ENCODE measurements at places on chromosomes 3 and 15.

GRCh38 chr15:25830844-25831451 is 32.2 kb downstream of the ATP10A start:
- DNase-seq = no peak

- DNase-seq = no peak
Measured at GRCh38 chr15:70609889-70610288, 153.5 kb downstream of the UACA start.

DNA sequence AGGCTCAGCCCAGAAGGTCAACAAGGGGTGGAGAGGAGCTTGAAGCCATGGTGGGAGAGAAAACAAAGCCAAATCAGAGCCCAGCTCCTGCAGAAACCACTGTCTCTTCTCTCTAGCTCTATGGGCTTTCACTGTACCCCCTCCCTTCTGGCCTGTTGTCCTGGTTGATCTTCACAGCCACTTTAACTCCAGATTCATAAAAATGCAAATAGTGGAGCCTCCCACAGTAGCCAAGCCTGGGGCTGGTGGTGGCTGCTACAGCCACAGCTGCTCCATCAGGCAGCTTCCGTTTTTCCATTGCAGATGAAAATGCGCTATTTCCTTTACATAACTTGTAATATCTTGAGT is 20.7 kb upstream of the CAV3 start:
- DNase-seq = no peak

DNA sequence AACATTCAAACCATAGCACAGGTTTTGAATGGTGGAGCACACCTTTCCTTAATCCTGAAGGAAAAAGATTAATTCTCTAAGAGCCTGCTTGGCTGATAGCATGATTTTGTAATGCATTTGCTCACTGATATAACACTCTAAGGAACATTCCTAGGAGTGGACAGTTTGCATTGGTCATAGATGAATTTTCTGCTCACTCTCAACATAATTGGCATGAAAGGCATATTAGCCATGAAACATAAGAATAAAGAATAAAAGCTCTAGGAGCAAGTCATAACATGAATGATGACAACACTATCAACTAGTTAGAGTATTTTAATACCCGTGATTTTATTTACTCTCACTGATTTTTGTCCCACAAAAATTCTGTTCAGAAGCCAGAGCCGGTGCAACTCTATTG is 34.3 kb upstream of the LRTM1 start:
- no peak for DNase-seq

DNA sequence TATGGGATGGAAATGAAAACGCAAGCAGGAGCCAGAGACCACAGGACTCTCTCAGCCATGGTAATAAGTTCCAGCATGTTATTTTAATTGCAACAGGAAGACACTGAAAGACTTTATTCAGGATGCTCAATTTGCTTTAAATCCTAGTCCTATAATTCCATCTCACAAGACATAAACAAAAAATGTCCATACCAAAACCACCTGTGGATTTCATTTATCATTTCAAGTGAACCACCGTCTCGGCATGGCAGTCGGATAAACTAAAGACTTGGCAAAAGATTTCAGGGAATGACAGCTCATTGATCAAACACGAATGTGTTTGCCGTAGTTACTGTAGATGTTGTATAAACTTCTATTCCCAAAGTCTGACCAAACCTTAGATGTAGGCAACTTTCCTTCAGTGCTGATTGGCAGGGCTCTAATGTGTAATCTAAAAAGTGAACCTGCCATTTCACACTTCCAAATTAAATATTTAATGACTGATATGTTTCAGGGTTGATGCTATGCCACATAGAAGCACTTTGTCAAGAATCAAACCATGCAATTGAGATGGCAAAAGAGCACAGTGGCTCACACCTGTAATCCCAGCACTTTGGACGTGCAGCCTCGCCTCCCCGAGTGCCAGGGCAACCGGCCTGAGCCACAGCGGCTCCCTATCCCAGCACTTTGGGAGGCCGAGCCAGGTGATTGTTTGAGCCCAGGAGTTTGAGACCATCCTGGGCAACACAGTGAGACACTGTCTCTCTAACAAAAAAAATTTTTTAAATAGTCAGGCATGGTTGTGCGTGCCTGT is 331.7 kb downstream of the MAGI1 start:
- no peak for DNase-seq

- no peak for DNase-seq
Measured at GRCh38 chr3:149548669-149549065, 74.2 kb downstream of the TM4SF4 start.

DNA sequence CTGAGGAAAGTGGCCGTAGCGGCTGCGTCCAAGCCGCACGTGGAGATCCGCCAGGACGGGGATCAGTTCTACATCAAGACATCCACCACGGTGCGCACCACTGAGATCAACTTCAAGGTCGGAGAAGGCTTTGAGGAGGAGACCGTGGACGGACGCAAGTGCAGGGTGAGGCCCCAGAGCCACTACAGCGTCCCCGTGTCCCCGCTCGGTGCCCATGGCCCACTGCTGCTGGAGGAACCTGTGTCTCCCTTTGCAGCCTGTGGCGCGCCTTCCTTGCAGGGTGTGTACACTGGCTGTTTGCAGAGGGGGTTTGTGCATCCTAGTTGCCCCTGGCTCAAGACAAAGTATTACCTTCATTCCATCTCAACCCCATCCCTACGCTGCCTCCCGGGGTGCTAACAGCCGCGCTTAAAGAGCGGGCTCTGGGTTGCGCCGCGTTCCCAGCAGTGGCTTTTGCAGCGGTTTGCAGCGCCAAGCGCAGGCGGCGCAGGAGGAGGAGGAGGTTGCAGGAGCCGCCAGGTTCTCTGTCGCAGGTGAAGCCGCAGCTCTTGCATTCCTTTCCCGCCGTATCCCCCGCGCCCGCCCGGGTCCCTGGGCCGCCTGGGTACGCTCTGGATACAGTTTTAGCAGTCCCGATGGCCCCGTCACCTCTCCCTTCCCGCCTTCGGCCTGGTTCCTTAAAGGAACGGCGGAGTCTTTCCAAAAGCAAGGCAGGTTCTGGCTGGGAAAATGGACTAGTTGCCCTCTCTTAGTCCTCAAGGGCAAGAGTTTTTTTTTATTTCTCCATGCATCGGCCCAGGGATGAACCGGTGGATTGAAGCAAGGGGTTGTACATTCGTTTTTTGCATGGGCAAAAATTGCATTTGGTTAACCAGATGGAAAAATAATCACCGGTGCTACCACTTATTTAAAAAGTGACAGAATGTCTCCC is 1.2 kb downstream of the CRABP1 start:
- DNase-seq = no peak

DNA sequence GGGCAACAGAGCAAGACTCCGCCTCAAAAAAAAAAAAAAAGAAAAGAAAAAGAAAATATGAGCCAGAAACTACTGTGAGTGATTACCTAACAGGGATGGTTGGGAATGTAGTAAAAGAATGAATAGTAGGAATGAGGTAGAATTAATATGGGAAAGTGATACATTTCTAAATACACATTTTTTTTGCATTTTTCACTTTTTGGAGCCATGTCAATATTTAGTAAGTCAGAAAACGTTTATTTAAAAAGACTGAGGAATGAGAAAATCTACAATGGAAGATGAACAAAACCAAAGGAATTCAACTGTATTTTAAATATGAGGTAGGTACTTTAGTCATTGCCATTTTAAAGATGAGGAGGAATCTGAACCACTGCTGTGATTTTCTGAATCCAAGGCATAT is 817.2 kb upstream of the CADM2 start:
- no peak for DNase-seq

- no peak for DNase-seq
Measured at GRCh38 chr3:183880121-183880520, 4.6 kb downstream of the PARL start.

GRCh38 chr3:78277220-78277619 is 1237.3 kb downstream of the ROBO2 start:
- no peak for DNase-seq

DNA sequence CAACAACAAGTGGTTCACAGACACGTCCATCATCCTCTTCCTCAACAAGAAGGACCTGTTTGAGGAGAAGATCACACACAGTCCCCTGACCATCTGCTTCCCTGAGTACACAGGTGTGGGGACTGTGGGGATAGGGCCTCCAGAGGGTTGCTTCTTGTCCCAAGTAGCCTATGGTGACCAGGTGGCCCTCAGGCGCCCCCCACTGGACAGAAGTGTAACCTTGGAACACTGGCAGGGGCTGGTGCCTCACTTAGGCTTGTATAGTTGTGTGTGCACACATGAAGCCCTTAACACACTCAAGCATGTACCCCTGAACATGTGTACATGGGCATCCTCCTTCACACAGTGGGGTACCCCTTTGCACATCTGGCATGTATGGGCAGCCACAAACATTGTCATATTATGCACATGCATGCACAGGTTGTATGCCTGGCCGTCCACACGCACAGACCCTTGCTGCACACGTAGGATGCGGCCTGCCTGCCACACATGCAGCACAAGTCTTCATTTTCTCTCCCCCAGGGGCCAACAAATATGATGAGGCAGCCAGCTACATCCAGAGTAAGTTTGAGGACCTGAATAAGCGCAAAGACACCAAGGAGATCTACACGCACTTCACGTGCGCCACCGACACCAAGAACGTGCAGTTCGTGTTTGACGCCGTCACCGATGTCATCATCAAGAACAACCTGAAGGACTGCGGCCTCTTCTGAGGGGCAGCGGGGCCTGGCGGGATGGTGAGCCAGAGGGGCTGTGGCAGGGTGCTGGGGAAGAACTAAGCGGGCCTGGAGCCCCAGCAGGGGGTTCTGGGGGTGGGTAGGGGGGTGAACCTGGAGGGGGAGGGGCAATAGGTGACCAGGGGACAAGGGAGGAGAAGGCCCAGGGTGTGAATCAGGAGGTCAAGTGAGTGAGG is 11.7 kb upstream of the SEMA3B start:
- DNase-seq = peak; percentile 48

- DNase-seq = no peak
Measured at GRCh38 chr15:63791228-63791627, 42.5 kb downstream of the HERC1 start.

DNA sequence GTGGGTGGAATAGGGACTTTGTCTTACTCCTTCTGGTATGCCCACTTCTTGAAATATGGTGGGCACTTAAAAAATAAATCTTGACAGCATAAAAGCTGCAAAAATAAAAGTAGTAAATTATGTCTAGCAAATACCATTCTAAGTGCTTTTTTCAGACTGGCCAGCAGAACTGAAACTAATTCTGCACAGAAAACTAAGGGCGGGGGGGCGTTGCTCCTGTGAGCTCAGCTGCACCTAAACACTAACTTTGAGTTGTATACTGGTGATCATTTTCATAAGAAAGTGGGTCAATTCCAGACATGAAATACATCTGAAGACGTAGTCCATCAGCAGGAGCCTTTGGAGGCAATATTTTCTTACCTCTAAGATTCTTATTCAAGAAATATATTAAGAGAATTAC is 114.8 kb downstream of the WDR76 start:
- DNase-seq = peak; percentile 70

DNA sequence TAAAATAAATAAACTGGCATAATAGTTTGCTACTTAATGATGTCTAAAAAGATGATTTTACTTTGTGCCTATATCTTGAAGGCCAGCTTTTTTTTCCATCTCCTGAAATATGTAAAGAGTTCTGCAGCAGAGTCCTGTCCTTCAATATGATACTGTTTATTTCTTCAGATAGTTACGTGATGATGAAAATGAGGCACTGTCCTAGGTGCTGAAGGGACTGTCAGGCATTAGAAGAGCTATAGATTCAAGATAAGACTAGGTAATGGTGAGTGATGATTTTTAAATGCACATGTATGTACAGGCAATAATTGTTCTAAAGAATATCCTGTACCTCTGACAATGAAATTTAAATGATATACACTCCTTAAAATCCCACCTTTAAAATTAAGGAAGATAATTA is 326.9 kb upstream of the DNAJC19 start:
- no peak for DNase-seq

GRCh38 chr15:65077981-65078352 is 1.4 kb downstream of the KBTBD13 start:
- peak; percentile 20 for DNase-seq

DNA sequence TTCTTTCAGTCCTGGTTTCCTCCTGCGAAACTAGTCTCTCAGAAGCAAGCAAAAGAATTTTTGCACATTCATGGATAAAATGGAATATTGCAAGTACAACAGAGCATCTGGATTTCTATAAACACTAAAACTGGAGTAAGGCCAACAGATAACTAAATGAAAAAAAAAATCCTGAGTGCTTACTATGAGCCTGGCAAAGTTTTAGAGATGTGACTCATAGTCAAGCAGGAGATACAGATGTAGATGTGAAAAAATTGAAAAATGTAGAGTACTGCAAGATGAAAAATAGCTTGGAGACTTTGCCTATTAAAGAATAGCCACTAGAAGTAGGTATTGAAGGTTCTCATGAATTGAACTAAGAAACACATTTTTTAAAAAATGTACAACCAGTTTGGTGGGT is 397.4 kb downstream of the OTOL1 start:
- DNase-seq = no peak

DNA sequence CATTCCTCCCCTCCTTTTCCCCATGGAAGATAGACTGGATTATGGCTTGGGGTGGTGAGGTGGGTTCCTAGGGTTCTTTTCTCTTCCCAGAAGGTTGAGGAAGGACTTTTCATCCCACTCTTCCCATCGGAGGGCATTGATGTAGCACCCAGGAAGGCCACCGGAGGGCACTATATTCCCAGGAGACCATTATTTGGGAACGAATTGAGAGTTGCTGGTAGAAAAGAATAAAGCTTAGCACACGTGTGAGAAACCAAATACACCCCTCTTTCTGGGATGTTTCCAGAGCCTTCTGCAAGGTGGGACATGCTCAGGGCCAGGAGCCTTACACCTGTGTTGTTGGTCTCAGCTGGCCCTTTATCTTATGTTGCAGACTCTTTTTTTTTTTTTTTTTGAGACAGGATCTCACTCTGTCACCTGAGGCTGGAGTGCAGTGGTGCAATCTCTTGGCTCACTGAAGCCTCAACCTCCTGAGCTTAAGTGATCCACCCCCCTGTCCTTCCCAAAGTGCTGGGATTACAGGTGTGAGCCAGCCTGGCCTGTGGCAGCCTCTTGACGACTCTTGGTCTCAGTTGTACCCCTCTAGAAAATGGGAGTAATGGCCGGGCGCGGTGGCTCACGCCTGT is 6.3 kb upstream of the CDC25A start:
- peak; percentile 41 for DNase-seq

DNA sequence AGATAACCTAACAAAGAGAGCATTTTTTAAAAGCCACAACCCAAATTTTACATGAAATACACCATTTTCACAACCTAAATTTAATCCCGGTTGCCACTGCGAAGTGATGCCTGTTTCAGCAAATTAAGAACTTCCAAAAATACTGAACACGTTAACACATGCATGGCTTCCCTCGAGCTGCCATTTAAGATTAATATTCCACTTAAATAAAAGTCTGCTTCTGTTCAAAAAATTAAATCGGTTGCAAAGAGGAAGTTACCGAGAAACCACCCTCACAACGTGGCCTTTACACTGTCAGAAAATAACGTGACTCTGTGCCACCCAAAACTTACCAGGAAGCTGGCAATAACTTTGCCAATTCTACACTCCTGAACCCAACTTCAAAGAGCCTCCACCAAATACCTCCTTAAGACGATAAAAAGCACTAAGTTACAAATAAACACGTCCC is 1.2 kb downstream of the TBL1XR1 start:
- DNase-seq = peak; percentile 63

Data from GM12865 (cell line).